ENCODE measurements at places on chromosomes 6 and 20. TPM values are rescaled to one million over a fixed set of nuclear protein-coding genes. Genes with fewer than 3 reads are reported as not detected.
A peak's percentile ranks its signal among the peaks of the same experiment; 100 is the strongest.

Gene TFAP2C
- total RNA-seq, result not detected

Gene KCNG1
- total RNA-seq, result 2.5 TPM

DNA sequence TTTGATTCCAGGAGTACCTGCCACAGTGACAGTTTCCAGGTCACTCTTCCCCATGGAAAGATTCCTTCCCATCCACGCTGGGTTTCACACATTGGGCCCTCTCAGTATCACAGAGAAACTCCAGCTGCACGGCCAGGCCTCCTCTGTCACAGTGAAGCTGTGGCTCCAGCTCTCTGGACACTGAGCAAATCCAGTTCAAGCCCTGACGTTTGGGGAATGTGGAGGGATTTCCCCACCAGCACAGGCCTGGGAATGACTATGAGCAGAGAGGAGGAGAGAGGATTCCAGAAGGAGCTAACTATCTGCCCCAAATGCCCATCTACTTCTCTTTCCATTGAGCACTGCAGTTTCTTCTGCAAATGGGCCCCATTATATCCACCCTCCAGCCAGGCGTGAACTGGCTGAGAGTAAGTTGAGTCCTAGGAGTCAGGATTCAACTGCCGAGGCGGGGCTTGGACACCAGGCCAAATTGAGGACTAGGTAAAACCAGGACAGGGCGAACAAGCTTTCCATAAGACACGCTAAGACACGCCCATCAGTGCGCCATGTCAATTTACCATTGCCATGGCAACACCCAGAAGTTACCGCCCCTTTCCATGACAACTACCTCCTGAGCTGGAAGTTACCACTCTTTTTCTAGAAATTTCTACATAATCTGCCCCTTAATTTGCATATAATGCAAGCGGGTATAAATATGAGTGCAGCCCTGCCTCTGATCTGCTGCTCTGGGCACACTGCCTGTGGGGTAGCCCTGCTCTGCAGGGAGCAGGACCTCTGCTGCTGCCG, 9.2 kb upstream of the BNIP5 start:
- peak; percentile 24 for DNase-seq

- no peak for DNase-seq
These were observed 108.5 kb downstream of the MAN1A1 start for GRCh38 chr6:119241111-119241465.

DNA sequence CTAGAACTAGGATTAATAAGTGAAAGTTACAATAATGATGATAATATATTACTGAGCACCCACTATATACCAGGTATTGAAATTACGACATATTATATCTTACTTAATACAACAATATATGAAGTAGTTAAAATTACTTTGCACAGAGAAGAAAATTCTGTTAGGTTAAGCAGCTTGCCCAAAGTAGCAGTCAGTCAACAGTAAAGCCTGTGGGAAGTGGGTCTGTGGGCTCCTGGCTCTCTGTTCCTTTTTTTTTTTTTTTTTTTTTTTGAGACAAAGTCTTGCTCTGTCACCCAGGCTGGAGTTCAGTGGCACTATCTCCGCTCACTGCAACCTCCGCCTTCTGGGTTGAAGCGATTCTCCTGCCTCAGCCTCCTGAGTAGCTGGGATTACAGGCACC, 4.8 kb upstream of the GTF2H4 start:
- no peak for DNase-seq

Gene CST4
- not detected for total RNA-seq

DNA sequence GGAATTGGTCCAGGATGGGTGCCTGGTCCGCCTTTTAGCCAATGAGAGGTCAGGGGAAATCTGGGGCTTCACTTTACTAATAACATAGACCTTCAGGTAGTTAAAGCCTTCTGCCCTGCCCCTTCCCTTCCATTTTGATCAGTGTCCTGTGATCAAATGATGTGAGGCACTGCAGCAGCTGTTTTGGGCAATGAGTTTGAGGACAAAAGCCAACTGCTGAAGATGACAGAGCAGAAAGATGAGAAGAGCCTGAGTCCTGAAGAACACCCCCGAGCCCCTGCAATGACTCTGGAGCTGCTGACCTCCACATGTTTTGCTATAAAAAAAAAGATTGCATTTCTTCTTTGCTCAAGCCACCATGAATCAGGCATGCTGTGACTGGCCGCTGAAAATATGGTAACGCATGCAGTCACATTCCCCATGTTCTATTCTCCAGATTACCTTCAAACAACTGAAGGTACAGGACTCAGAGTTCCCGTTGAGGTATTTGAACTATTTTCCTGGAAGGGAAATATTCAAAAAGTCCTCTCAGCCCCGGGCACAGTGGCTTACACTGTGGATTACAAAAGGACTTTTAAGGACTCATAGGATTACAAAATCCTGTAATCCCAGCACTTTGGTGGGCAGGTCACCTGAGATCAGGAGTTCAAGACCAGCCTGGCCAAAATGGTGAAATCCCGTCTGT, 45.7 kb upstream of the B4GALT5 start:
- no peak for DNase-seq

GRCh38 chr20:58944610-58945009, 36.4 kb upstream of the NELFCD start:
- DNase-seq, result no peak

DNA sequence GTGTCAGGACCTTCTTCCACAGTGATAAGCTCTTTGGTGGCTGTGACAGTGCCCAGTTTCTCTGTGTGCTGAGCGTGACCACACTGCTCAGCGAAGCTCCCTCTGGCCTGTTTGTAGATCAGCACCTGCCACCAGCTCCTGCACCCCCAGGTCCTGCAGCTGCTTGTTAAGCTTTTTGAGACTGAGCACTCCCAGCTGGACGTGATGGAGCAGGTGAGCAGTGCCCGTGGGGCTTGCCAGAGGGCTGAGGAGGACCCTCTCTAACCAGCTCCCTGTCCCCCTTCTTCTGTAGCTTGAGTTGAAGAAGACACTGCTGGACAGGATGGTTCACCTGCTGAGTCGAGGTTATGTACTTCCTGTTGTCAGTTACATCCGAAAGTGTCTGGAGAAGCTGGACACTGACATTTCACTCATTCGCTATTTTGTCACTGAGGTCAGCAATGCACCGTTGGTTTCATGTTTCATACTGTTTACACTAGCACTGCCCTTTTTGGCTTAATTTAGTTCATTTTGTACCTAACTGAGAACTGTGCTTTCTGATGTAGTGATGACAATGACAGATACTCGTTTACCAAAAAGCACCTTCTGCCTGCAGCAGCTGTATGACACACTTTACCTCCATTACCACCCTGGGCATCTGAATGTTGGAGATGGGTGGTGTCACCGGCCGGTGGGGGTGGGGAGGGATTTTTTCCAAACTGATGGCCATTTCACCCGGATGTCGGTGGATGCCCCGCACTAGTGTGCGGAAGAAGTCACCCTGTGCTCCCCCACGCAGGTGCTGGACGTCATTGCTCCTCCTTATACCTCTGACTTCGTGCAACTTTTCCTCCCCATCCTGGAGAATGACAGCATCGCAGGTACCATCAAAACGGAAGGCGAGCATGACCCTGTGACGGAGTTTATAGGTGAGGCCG, 12.5 kb downstream of the NELFCD start:
- DNase-seq, result no peak

DNA sequence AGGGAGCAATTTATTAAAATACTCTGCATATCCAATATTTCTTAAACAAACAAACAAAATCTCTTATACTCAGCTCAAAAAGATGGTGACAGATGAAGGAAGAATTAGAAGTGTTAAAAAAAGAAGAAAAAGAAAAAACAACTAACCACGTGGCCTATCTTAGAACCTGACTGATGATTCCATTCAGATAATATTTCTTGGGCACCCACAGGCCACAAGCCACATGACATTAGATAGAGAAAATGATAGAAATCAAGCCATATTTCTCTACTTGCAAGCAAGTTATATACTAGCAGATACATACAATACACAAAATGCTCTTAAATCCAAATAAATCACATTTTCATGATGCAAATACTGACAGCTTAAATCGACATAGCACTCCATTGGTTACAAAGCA, 14.5 kb upstream of the RAMACL start:
- no peak for DNase-seq

GRCh38 chr20:31842471-31843157, 2.8 kb downstream of the FOXS1 start:
- DNase-seq, result no peak

DNA sequence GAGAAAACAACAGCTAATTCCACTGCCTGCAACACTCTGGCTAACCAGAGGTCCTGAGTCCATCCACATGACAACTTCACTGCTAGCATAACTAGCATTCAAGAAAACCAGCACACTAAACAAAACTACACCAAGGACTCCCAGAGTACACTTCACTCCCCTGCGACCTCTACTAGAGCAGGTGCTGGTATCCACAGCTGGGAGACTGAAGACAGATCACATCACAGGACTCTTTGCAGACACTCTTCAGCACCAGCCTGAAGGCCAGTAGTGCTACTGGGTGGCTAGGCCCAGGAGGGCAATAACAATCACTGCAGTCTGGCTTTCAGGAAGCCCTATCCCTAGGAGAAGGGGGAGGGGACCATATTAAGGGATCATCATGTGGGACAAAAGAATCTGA, 54.4 kb upstream of the MYB start:
- no peak for DNase-seq

DNA sequence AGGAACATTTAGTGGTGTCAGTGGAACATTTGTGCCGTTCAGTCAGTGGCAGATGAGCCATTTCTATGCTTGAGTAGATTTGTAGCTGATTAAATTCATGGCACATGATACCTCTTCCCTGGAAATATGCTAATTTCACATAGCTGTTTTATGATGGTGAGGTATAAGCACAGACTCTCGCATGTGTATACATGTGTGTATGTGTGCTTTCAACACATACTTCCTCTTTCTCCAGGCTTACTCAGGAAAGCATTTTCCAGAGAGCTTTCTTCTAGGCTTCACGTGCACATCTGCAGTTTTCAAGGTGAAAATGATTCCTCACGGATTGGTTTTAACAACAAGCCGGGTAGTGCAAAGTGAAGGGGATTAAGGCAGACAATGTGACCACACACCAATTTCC, 396.5 kb downstream of the HDGFL1 start:
- DNase-seq, result no peak

- DNase-seq, result no peak
These were observed 5.7 kb downstream of the SASH1 start for GRCh38 chr6:148348335-148348734.

DNA sequence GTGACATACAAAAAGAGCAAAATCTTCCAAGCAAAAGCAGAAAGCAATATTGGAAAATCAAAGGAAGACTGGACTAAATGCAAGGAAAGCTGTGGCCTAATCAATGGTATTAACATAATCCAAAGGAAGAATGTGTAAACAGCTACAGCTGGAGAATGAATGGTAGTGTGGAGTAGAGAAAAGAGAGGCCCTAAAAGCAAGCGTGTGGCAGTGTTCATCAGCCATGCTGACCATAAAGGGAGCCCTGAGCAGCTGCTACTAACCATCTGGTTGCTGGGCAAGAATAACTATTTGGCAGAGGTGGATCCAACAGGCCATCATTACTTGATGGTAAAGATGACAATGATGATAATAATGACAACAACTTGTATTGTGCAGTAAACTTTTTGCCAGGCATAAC, 148.5 kb upstream of the BEND6 start:
- DNase-seq, result no peak

Gene WFDC10B
- not detected for total RNA-seq

- no peak for DNase-seq
These were observed 47.1 kb downstream of the SCAND1 start for GRCh38 chr20:35907017-35907701.

GRCh38 chr6:128886706-128887105, 3.8 kb downstream of the LAMA2 start:
- no peak for DNase-seq

DNA sequence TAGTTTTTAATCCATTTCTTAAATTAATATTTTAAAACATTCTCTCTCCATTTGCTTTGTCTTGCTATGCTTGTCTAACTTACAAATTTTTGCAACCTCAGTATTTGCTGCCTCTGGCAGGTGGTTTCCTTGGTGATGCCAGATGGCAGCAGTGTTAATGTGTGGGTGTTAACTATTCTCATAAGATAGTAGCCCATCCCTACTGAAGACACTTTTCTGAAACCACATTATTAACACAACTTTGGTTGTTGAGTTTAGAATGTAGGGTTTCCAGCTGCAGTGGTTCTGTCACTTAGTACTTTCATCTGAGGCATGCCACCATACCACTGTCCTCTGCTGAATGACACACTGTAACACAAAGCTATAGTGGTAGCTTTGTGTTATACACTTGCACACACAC, 75.1 kb downstream of the MYO6 start:
- DNase-seq, result no peak

Gene FNDC1
- not detected for total RNA-seq

Gene MYB
- 29.2 TPM for total RNA-seq

DNA sequence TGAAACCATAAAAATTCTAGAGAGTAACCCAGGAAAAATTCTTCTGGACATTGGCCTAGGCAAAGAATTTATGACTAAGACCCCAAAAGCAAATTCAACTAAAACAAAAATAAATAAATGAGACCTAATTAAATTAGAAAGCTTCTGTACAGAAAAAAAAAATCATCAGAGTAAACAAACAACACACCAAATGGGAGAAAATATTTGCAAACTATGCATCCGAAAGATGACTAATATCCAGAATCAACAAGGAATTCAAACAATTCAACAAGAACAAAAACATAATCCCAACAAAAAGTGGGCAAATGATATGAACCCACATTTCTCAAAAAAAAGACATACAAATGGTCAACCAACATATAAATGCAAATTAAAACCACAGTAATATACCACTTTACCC, 242.6 kb upstream of the CDYL start:
- no peak for DNase-seq

- DNase-seq, result no peak
These were observed 88.6 kb downstream of the LIN28B start for GRCh38 chr6:105045526-105045925.

Gene CPXM1
- 2.7 TPM for total RNA-seq

DNA sequence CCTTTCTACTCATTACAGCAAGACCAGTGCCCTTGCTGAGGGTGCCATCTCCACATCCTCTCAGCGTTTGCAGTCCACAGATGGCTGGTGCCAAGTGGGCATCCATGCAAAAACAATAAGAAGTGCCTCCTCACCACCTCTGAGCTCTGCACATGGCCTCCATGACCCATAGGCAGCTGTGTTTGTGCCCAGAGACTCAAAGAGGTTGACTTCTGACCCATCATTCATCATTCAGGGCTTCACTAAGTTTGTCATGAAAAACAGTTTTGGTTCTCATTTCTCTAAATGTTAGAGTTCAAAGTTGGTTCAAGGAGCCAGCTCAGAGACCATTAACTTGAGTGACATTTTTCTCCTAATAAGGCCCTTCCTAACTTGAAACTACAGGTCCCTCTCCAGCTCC, 512.6 kb upstream of the MAP3K7 start:
- DNase-seq, result no peak

DNA sequence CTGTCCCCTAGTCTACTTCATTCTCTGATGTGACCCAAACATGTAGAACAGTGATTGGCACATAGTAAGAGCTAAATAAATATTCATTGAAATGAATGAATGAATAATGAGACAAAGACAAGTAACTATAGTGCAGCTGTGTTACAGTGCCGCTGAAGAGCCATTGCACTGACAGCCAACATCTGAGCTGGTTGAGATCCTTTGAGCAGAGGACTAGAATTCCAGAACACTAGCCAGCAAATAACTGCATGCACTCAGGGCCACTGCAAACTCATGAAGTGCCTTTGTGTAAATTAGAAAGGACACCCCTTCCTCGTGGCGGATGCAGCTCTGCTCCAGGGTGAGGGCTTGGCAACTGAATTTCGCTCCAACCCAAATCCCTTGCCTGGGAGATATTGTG, 230.3 kb upstream of the CDYL start:
- DNase-seq, result no peak

GRCh38 chr6:72035486-72035885, 149.1 kb downstream of the RIMS1 start:
- DNase-seq, result no peak

Gene FAM209B
- 0.43 TPM for total RNA-seq

Measured in activated CD4-positive, alpha-beta T cell treated with anti-CD3 and anti-CD28 coated beads for 36 hours (primary cell).